Right atrium auricular region (tissue), 2 donors: ENCODE measurements at places on chromosomes 4 and X. TPM values are rescaled to one million over a fixed set of nuclear protein-coding genes. Genes with fewer than 3 reads are reported as not detected.

Gene YIPF7
- 1.4 TPM for total RNA-seq

DNA sequence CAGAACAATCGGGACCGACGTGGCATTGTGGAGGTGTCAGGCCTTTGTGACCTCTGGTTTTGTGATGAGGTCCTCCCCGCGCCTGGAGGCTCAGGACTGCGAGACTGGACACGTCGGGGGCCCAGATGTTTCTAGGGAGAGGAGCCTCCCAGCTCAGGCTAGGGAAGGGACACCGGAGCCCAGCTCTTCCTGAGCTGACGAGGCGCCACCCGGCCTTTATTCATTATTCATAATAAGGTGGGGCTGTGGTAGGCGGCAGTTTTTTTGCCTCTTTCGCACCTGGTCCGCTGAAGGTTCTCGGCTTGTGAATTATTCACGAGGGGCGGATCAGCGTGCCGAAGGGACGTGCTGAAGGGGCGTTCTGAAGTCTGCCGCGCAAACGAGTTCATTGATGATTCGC is 2.3 kb upstream of the UBA1 start:
- DNase-seq: no peak

GRCh38 chrX:75181721-75182120 is 25.6 kb upstream of the ABCB7 start:
- DNase-seq: no peak

Gene EFHC2
- total RNA-seq: 4.5 TPM

DNA sequence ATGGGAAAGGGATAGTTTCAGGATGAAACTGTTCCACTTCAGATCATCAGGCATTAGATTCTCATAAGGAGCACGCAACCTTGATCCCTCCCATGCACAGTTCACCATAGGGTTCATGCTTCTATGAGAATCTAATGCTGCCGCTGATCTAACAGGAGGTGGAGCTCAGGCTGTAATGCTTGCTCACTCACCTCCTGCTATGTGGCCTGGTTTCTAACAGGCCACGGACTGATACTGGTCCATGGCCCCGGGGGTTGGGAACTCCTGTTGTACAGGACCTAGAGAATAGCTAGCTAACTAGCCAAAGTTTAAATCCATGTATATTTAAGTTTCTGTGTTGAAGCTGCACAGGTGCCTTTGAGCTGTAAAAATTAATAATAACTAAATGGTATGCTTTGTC is 65.8 kb upstream of the MMAA start:
- DNase-seq: no peak
